Naive thymus-derived CD8-positive, alpha-beta T cell (primary cell): ENCODE measurements at places on chromosomes 6 and 20.

DNA sequence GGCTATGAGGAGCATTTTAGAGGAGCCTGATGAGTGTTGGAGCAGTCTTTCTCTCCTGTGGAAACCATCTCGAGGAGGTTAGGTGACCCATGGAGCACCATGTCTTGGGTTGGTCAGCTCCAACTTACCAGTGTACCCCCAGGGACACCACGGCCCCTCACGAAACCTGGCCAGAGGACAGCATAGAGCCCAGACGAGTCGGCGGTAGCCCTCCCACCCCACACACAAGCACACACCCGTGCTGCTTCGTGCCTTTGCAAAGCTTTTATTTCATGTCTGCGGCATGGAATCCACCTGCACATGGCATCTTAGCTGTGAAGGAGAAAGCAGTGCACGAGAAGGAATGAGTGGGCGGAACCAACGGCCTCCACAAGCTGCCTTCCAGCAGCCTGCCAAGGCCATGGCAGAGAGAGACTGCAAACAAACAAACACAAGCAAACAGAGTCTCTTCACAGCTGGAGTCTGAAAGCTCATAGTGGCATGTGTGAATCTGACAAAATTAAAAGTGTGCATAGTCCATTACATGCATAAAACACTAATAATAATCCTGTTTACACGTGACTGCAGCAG is 53.6 kb downstream of the EZR start:
- DNase-seq = no peak

DNA sequence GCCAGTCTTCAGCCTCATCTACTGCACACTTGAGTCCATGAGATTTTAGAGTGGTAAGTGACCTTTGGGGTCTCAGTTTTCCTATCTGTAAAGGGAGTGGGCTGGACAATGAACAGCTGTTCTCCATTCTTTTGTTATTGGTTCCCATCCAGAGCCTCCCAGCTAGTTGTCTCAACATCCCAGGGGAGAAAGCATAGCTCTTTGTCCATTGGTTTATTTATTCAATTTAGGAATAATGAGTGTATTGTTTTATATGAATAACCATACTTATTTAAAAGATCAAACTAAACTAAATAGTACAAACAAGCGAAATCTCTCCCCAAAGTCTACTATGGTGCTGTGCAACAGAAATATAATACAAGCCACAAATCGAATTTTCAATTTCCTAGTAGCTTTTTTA is 13.7 kb downstream of the PIGT start:
- no peak for DNase-seq

DNA sequence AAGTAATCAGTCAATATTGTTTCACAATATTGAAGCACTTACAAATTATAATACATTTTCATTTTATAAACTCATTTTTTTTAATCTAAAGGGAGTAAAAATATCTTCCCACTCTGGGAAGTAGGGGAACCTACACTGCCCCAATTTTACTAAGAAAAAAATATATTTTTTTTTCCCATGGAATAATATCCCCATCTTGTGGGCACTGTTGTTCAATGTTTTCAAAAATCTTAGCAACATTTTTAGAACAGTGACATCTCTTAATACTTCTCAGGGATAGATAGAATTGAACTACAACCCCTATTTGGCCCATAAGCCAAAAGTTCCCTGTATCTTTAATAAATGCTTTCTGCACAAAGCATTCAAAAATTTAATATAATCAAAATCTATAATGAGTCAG is 42.9 kb downstream of the ARHGAP18 start:
- no peak for DNase-seq

DNA sequence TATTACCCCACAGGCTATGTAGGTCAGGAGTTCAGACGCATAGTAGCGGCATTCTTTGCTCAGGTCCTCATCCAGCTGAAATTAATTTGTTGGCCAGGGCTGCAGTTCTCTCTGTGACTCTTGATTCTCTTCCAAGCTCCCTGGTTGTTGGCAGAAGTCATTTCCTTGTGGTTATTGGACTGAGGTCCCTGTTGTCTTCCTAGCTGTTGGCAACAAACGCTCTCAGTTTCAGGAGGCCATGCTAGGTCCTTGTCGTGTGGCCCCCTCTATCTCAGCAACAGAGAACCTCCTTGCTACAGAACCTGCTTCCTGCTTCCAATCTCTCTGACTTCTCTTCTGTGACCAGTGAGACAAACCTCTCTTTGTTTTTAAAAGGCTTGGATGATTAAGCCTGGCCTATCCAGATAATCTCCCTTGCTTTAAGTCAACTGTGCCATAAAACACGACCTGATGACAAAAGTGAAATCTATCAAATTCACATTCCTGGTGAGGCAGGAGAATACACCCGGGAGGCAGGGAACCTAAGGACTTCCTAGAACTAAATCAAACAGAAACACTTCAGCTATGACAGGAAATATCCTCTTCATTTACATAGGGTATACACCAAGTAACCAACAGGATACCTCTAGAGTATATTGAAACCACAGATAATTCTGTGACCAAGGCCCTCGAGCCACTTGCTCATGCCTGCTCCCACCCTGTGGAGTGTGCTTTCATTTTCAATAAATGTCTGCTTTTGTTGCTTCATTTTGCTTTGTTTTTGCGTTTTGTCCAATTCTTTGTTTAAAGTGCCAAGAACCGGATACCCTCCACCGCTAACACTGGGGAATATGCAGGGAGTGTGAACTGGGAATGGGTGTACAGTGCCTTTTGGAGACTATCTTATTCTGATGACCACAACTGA is 196.0 kb downstream of the BTBD3 start:
- DNase-seq = no peak

- DNase-seq = no peak
These were observed 12.9 kb upstream of the PTGIS start for GRCh38 chr20:49580813-49581174.

- no peak for DNase-seq
These were observed 79.0 kb downstream of the SAMD3 start for GRCh38 chr6:130143709-130144108.

- no peak for DNase-seq
These were observed 5.4 kb upstream of the MYMX start for GRCh38 chr6:44211284-44211683.

DNA sequence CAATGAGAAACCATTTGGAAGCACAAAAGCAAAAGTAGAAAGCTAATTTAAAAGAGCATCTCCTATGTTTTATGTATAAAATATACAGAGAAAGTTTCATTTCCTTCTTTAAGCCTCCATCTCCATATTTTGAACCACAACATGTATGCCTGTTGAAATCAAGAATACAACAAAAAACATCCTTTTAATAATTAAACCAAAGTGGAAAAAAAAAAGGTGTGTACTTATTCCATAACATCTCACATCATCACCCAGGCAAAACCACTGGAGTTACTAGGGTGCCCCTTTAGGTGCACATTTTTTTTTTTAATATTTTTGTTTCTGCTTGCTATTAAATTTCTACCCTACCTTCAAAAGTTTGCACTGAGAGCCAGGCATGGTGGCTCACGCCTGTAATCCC is 43.0 kb downstream of the EDN1 start:
- DNase-seq = no peak

DNA sequence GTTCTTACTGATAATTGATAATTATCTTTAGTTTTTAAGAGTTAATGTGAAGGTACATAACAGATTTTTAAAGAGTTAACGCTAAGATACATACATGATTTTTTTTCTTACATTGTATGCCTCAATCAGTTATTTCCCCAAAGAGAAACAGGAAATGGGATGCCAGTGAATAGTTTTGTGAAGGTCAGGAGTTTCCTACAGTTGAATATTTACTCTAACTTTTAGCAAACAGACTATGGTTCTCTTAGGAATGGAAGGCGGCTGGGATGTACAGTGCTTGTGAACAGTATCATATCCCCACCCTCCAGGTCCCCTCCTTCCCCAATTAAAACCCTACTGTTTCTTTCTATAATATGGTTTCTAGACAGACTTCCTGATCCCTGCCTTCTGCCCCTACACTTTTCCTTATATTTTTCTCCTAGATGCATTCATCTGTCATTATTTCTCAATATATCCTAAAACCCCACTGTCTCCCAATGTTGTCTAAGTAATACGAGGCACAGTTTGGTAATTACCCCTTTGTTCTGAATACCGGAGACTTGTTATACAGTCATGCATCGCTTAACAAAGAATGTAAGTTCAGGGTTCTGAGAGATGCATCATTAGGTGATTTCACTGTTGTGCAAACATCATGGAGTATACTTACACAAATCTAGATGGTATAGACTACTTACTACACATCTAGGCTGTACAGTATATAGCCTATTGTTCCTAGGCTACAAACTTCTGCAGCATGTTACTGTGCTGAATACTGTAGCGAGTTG is 29.2 kb downstream of the SLC35A1 start:
- DNase-seq = no peak

GRCh38 chr20:25237610-25238318 is 10.1 kb upstream of the PYGB start:
- DNase-seq = no peak

DNA sequence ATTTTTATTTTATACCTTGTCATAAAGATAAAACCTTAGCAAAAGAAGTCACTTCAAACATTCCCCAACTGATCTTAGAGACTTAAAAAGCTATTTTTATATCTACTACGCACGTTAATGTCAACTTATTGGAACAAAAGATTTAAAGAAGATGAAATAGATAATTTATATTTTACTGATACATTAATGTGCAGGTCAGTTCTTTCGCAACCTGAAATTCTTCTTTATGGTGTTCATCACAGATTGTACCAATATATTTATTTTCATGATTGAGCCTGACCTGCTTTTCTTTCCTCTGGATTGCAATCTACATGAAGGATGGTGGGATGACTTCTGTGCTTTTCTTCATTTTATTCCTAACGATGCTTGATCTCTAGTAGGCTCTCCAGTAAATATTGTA is 596.3 kb downstream of the PHF3 start:
- DNase-seq = no peak

DNA sequence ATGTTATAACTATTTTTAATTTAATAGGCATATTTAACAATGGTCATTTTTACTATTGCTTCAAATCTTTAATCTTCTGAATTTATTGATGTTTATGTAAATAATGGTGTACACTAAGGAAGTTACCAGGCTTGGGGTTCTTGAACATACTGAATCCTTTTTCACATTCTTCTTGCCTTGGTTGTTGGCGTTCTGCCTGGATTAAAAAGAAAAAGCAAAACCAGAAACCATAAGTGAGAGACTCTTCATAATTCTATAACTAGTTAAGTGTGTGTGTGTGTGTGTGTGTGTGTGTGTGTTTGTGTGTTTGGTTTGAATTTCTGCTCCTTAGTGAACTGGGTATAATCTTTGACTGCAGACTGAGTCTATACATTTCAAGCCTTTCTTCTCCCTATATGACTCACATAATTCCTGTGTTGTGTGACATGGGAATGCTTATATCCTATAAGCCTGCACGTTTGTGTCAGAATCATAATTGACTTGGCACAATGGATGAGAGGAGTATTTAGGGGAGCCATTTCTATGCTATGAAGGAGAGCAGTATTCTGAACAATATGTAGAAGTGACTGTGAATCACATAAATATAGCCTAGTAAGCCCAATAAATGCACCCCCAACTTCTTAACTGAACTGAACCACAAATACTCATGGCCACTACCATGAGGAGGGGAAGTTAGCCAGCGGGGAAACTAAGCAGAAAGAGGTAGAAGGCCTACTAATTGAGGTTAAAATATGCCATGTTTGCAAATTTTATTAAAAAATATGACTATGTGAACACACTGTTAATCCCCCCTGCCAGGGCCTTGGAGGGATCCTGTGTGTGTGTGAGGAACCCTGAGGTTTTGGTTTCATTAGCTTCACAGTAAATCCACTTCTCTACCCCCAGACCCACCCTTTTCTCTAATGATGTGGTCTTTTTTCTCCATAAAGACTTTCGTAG is 425.5 kb downstream of the BCKDHB start:
- DNase-seq = no peak

DNA sequence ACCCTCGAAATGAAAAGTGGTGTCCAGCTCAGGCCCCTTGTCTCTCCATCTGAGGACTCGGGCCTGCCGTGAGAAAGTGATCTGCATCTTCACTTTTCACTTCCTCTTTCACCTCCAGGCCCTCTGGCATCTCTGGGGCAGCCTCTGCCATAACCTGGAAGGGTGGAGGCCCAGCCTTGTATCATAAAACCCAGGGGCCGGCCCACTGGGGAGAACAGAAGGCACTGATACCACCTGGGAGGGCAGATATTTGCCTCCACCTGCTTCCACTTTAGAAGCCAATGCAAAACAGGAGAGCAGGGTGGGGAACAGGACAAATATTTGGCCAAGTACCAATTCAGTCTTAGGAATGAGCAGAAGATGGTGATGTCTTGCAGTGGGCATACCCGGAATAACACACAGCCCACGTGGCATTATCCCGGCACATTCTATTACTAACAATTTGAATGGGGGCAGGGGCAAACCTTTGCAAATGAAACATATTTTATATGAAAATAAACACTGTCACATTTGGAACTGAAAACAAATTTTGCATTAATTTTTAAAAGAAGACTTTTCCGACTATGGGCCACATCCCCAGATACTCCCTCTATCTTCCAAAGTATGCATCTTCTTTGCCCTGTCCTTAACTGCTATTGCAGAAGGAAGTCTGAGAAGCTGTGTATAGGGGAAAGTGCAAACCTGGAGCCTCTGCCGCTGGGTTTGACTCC is 69.2 kb upstream of the TBC1D7 start:
- no peak for DNase-seq

DNA sequence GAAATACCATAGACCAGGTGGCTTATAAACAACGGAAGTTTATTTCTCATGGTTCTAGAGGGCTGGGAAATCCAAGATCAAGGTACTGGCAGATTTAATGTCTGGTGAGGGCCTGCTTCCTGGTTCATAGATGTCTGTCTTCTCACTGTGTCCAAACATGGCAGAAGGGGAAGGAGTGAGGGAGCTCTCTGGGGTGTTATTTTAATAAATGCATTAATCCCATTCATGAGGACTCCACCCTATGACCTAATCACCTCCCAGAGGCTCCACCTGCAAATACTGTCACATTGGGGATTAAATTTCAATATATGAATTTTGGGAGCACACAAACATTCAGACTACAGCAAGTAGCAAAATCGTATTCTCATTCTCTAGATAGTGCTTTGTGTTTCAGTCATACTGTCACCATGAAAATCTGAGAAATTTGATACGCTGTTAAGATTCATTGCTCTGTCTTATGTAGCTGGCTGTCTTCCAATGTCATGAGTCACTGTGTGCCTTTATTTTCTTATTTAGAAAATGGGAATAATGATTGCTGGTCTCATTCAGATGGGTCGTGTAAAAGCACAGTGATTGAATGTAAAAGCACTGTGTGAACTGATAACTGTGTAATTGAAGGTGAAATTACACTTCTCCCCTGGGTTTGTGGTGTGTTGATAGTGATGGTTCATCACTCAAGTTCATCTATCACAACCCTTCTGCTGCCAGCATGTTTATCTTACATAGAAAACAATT is 8.9 kb upstream of the ERVFRD-1 start:
- DNase-seq = no peak
